ENCODE measurements at places on chromosomes 12 and 14.

DNA sequence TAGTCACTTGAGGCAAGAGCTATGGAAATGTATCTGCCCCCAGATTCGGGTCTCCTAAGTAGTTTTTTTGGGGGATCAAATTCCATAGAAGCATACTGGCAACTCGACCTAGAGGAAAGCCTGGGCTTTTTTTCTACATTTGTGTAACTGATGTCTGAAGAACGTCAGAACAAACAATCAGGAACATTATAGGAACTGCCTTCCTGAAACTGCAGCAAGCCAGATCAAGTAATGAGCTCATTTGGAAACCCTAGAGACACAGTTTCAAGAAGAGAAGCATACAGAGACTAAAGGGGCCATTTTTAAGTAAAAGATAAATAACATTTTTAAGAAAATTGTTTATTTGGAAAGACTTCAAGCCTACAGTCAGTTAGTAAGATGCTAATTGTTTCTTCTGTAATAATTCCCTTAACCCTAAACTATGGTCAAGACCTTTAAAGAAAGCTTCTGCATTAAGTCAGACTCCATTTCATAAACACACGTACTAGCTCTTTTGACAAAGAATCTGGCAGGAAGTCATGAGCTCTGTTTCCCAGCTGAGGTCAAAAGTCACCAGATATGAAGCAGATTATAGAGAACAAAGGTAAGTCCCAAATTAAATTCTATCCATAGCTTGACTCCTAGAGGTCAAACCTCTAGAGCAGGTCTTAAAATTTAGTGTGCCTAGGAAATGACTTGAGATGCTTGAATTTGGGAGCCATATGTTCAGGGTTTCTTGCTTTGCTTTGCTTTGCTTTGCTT lies 112.8 kb downstream of the EGLN3 start:
- no peak for DNase-seq

GRCh38 chr14:97584528-97584927 lies 787.3 kb downstream of the VRK1 start:
- DNase-seq, result no peak

DNA sequence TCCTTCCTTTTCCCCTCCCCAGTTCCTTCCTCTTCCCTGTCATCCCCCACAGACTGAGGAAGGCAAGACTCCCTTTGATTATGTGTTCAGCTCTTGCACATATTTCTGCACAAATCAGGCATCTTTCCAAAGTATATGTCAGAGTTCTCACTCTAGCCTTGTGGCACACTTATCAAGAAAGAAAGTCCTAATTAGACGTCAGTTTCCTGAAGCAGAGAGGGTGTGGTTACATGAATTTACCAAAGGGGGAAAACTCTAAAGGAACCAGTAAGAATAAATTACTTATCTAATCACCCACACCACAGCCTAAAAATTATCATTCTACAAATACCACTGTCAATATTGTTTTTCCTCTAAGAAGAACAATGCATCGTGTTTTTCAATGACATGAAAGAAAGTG lies 120.7 kb upstream of the GRIP1 start:
- no peak for DNase-seq

DNA sequence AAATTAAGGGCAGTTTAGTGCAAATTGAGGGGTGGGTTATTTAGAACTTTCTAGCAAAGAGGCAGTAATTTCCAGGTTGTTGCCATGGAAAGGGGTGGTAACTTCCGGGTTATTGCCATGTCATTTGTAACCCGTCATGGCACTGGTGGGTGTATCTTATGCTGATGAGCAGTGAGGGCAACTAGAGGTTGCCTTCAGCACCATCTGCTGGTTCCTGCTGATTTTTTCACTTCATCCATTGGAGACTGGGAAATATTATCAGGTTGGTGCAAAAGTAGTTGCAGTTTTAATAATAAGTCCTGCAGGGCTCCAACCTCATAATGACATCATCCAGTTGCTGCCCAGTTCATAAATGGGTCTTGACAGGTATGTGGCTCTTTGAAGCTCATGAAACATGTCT lies 24.4 kb upstream of the SERPINA4 start:
- no peak for DNase-seq

GRCh38 chr14:66804141-66804540 lies 296.2 kb downstream of the GPHN start:
- no peak for DNase-seq

DNA sequence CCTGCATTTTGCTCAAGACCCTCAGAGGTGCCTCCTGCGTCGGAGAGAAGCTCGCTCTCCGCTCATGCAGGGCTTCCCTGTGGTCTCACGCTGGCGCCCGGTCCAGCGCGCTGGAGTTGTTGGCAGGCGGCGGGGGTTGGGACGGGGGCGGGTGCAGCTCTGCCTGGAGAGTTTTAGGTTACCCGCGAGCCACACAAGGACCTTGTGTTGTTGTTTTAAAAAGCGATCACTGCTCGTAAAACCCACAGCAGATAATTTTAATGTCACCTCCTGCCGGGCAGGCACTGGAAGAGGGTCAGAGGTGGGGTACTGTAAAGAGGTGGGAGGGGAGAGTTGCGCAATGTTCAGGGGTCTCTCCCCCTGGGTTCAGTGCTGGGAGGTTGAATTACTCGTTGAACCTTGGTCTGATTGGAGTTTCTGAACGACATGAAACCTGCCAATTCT lies 850 bp downstream of the SMOC1 start:
- DNase-seq, result peak; percentile 39

GRCh38 chr14:26478967-26479366 lies 118.9 kb downstream of the NOVA1 start:
- DNase-seq, result no peak

- peak; percentile 91 for DNase-seq
Measured at GRCh38 chr14:32202998-32203882, at the start of gene RNU6-8. TSS of gene RNU6-8 (minus strand) at chr14:32203269.

GRCh38 chr14:79820866-79821535 lies 390.3 kb downstream of the DIO2 start:
- no peak for DNase-seq

DNA sequence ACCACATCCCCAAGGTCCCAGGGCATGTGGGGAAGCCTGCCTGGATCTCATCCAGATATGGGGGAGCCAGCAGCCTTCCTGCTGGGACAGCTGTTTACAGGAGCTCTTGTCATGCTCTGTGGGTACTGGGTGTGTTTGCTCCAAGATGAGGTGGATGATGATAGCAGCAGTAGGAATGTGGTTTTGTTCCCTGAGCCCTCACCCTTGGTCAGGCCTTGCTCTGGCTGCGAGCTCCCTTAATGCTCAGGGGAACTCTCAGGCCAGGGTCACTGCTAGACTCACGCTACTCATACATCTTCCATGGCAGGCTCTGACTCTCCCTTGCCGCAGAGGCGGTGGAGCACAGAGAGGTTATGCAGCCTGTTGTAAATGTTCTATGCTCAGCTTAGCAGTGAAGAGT lies 990.3 kb downstream of the AACS start:
- no peak for DNase-seq

- peak; percentile 13 for DNase-seq
Measured at GRCh38 chr12:76158518-76159321, 74.2 kb upstream of the NAP1L1 start.

DNA sequence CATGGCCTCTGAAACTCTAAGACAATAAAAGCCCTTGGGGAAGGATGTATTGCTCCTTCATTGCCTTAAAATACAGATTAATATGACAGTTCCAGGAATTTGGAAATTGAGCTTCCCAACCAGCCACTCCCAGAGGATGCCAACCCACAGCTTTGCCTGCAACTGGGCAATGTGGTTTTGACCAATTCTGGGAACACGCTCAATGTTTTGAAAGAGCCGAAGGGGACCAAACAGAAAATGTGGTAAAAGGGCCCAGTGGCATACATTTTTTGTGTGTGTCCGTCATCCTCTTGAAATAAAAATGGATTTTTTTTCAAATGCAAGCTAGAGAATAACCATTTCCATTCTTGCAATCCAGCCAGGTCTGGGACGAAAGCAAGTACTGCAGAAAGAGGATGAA lies 88.3 kb upstream of the PLEKHG7 start:
- no peak for DNase-seq

- DNase-seq, result no peak
Measured at GRCh38 chr12:6925540-6926279, 2.0 kb upstream of the ATN1 start.

DNA sequence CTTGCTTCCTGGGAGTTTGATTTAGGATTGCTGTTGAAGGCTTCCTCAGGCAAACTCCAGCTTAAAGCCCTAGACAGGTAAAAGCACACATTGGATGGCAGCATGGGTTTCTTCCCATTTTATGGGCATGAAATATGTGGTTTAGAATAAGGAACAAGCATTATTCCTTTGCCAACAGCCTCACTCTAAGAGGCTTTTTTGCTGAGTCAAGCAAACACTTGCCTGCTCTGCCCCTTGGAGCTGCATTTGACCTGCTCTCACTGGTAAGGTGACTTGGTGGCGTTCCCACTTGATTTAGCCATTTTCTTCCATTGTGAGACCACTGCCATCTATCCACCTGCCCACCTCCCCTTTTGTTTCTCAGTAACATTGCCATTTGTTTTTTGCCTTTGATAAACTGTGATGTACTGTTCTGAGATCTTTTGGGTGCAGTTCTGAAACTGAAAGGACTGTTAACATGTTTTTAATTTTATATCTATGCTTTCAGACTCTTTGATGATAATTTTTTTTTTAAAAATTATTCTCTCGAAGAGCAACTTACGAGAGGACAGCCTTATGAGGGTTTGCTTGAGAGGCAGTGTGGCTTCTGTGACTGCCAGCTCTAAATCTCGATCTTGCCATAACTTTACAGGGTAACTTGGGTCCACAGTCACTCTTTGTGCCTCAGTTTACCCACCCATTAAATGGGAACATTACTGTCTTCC lies 92.6 kb downstream of the GALNT8 start:
- DNase-seq, result no peak

DNA sequence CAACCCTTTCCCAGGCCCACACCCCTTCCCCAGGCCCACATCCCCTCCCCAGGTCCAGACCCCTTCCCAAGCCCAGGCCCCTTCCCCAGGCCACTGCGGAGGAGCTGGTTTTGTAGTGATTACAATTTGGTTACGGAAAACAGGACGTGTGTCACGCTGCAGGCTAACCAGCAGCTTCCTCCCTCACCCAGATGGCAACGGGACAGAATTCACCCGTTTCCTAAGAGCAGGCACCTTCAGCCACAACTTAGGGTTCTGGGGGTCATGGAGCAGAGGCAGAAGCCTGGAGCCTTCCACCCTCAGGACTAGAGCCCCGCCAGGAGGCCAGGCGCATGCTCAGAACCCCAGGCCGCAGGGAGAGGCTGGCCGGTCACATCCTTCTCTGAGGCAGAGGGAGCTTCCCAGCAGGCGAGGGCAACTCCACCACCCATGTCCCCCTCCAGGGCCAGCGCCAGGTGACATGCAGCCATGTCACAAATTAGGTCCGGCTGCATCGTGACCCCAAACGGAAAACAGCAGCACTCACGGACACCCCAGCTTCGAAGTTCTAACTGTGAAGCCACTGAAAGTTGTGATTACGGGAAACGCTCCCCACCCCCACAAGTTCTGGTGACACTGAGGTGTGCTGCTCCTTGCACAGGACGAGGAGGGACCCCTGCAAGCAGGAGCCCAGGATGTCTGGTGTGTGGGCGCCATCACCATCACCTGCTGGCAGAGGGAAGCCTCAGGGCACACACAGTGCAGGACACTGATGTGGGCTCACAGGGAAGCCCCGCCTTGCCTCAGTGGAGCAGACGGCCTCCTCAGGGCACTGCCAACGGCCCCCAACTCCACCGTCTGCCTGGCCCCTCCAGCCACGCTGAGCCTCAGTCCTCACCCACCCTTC lies 7.7 kb downstream of the BRF1 start:
- no peak for DNase-seq

DNA sequence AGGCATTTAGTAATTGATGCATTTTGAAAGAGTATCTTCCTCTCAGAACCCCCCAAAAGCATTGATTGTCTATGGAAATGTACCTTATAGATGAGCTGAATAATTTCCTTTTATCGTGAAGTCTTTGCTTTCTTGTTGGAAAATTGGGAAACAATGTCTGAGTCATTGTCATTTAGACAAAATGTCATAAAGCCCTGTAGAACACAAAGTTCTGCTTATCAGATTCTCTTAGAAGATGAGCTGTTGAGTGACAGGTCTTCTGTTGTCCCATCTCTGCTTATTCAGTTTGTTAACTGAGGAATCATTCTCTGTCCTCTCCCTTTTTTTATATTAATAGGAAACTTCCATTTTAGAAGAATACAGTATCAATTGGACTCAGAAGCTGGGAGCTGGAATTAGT lies 22.9 kb downstream of the MAPKAPK5 start:
- DNase-seq, result no peak

DNA sequence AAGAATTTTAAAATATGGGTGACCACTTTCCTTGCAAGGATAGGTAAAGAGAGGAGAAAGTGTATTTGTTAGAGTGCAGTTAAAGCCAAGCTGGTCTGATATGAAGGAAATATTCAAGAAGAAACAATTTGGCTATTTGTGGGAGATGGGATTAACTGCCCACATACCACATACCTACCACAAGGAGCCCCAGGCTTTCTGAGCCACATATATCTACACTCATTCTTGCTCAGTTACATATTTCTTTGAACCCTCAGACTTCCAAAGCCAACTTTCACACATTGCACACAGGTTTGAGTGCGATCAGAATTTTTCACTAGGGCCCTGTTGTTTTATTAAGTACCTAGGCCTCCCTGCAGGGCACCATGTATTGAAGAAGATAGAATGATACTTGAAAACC lies 330.2 kb downstream of the ZFP36L1 start:
- no peak for DNase-seq

GRCh38 chr12:110312581-110313360 lies 31.7 kb downstream of the ATP2A2 start:
- DNase-seq, result no peak

DNA sequence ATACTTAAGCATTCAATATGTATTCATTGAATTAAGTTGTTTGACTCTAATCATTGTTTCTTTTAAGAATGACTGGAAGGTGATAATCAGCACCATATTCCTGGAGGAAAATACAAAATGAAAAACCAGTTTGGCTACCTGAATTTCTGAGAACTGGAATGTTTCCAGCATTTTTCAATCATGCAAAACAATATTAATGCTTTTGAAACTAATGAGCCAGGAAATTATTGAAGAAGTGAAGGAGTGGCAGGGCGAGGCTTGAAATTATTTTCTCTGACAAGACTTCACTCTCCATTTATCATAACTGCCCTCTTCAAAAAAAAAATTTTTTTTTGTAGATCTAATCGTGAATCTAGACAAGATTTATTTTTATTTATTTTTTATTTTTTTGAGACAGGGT lies 19.0 kb downstream of the TMEM19 start:
- DNase-seq, result no peak

GRCh38 chr12:11650286-11651281 lies 1.1 kb downstream of the ETV6 start:
- peak; percentile 85 for DNase-seq

GRCh38 chr14:20803223-20803622 lies 579 bp upstream of the RNASE1 start:
- no peak for DNase-seq

- no peak for DNase-seq
Measured at GRCh38 chr14:99806836-99807235, 13.6 kb downstream of the EML1 start.

GRCh38 chr14:72643317-72643801 lies 250.5 kb downstream of the DPF3 start:
- no peak for DNase-seq
